Prostate gland (tissue), 2 donors: ENCODE measurements at places on chromosomes 16 and 17. TPM values are rescaled to one million over a fixed set of nuclear protein-coding genes. Genes with fewer than 3 reads are reported as not detected.
A peak's percentile ranks its signal among the peaks of the same experiment; 100 is the strongest.

DNA sequence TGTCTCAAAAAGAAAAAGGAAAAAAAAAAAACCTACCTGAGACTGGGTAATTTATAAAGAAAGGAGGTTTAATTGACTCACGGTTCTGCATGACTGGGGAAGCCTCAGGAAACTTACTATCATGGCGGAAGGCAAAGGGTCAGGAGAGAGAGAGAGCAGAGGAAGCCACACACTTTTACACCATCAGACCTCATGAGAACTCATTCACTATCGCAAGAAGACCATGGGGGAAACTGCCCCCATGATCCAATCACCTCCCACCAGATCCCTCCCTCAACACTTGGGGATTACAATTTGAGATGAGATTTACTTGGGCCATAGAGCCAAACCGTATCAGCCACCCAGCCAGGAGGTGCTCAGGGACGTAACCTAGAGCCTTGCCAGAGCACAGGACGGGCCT lies 20.8 kb downstream of the NAGPA start:
- no peak for DNase-seq

DNA sequence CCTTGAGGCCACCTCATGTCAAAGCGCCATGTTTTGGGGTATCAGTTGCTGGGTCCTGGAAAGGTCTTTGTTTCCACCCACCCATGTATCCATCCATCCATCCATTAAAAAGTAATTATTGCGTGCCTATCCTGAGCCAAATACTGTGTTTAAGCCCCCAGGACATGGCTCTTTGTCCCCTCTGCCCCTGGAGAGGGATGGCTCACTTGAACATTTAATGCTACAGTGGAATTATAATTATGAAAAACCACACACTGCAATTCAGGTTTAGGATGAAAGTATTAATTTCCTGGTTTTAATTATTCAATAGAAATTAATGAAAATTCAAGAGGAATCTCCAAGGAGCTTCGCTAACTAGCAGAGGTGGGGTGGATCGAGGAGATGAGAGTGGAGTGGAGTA lies 97.8 kb downstream of the MGAT5B start:
- H3K36me3 ChIP-seq, result no peaks in the 10 kb centered on the region
- no peak overlapping the region for H3K27ac ChIP-seq
- peaks cover 7% of the 10 kb centered on the region for H3K27me3 ChIP-seq
- DNase-seq, result no peak
- no peak overlapping the region for H3K4me3 ChIP-seq
- no peaks in the 10 kb centered on the region for H3K4me1 ChIP-seq

DNA sequence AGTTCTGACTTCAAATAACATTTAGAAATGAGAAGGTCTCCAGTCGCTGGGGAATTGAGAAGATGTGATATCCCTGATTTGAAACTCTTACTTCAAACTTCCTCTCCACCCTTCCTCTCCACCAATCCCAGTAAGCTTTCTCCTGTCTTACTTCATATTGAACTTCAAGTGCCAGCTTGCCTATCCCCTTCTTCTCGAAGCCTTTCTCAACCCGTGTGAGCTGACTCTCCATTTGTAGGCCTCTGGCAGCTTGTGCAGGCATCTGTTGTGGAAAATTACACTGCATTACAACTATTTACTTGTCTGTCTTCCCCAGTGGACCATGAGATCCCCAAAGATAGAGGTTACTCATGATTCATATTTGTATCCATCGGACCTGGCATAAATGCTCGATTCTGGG lies 280.8 kb upstream of the CDH5 start:
- DNase-seq, result no peak
- no peaks in the 10 kb centered on the region for H3K27me3 ChIP-seq
- no peaks in the 10 kb centered on the region for H3K36me3 ChIP-seq

GRCh38 chr17:37177254-37177870 lies 198.4 kb upstream of the C17orf78 start:
- H3K27me3 ChIP-seq, result no peaks in the 10 kb centered on the region
- no peak overlapping the region for H3K4me3 ChIP-seq
- peak; percentile 60 for DNase-seq
- H3K36me3 ChIP-seq, result no peaks in the 10 kb centered on the region
- H3K27ac ChIP-seq, result peak overlapping the region; percentile 54
- peaks cover 7% of the 10 kb centered on the region for H3K4me1 ChIP-seq

GRCh38 chr16:2752850-2753732 lies 653 bp downstream of the SRRM2 start:
- H3K4me1 ChIP-seq, result peaks cover 11% of the 10 kb centered on the region
- DNase-seq, result peak; percentile 78
- H3K36me3 ChIP-seq, result peaks cover 6% of the 10 kb centered on the region
- peak overlapping the region; percentile 99 for H3K27ac ChIP-seq
- peak overlapping the region; percentile 75 for H3K4me3 ChIP-seq

C1QL1 gene
- 0.87 TPM for total RNA-seq
